ENCODE measurements at places on chromosomes 7 and 10.
A peak's percentile ranks its signal among the peaks of the same experiment; 100 is the strongest.

DNA sequence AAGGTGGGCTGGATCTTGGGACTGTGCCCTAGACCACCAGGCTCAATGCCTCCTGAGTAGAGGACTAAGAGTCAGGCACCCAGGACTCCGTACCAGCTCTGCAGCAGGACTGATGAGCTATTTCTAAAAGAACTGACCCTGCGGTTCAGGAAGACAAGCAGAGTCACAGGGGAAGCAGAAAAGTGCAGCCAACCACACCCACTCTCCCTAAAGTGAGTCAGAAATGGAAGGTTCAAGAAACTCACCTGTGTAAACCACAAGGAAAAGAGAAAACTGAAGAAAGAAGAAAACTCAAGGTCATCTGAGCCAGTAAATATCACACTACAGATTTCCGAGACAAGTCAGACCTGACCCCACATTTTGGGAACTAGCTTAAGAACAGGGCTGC, 2.5 kb downstream of the PARP12 start:
- no peak for DNase-seq

- no peak for DNase-seq
Measured at GRCh38 chr7:116249969-116250553, 39.7 kb downstream of the TES start.

DNA sequence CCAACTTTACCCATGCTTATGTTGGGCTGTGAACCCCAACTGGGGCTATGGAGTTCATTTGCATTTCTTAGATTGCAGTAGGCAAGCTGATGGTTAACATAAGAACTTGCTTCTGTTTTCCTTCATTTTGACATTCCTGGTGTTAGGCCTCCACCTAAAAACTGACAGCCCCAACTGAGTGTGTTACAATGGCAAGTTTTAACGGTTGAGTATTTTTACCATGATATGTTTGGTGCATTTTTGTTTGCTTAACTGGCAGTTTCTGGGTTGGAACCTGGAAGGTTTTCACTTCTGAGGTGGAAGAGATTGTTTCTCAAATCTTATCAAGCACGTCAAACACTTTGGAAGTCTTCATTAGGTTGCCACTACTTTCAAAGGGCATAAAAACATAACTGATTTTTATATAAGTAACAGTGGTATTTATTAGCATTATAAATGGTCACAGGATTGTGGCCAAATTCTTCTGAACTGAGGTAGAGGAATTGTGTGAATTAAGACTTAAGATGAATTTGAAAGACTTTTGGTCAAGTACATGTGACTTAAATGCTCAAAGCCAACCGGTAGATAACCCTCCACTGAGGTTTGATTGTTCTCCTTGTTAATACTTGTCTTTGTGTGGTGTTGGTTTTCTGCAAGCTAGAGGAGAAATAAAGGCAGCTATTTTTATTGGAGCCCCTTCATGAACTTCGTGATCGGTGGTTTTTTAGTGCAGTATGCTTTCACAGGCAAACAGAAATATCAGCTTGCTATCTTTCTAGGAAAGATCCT, 2.8 kb downstream of the BMI1 start:
- DNase-seq: peak; percentile 87

- no peak for DNase-seq
Measured at GRCh38 chr7:156020566-156020965, 208.3 kb upstream of the SHH start.

DNA sequence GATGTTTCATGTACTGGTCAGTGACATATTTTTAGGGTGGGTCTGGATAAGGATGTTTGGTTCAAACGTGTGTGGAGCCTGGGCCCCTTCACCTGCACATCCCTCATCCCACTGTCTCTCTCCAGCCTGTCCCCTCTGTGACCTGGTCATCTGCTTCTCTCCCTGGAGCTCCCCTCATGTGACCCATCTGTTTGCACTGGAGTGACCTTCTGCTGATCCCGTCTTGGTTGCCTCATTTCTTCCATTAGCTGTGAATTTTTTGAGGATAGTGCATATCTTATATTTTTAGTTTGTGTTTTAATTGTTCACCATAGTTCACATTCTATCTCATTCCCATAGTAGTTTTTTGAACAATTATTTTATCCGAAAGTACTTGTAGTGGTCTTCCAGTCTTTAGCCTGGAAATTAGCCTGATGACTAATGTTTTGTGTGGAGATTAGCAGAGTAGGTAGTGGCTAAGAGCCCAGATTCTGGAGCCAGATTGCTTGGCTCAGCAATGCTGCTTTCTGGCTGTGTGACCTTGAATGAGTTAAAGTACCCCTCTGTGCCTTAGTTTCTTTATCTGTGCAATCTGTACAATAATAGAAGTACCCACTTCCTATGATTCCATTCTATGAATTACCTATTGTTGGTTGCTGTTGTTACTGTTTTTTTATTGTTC, 224.5 kb downstream of the LRMDA start:
- no peak for DNase-seq

GRCh38 chr7:5667391-5667790, 114.1 kb downstream of the RNF216 start:
- no peak for DNase-seq

GRCh38 chr7:28573059-28573553, 160.8 kb downstream of the CREB5 start:
- no peak for DNase-seq

GRCh38 chr10:118266098-118266748, 75.9 kb downstream of the FAM204A start:
- no peak for DNase-seq

DNA sequence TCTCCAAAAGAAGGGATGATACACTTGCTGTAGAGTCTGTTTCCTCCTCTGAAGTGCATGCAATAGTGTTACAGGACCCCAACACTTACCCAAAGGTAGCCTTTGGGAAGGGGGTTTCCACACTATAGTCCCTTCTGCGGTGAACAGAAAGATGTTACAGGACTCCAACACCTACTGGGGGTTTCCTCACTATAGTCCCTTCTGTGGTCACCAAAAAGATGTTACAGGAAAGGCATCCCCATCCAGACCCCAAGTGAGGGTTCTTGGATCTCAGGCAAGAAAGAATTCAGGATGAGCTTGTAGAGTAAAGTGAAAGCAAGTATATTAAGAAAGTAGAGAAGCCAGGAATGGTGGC, 69.2 kb upstream of the PIK3CG start:
- no peak for DNase-seq

DNA sequence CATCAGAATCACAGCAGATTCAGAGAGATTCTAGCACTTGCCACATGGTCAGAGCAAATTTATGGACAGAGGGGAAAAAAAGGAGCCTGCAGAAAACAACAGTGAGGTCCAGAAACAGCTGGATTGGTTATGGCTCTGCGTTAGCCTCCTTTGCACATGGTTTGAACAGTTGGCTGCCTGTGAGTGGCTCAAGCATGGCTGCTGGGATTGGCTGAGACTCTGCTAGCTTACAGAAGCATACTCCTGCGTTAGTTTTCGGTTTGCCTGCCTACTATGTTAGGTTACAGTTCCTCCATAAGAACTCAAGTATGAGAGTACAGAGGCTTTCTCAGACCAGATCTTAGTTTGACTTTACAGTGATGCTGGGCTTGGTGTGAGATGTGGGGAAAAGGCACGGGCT, 80.7 kb upstream of the WDR11 start:
- DNase-seq: no peak

DNA sequence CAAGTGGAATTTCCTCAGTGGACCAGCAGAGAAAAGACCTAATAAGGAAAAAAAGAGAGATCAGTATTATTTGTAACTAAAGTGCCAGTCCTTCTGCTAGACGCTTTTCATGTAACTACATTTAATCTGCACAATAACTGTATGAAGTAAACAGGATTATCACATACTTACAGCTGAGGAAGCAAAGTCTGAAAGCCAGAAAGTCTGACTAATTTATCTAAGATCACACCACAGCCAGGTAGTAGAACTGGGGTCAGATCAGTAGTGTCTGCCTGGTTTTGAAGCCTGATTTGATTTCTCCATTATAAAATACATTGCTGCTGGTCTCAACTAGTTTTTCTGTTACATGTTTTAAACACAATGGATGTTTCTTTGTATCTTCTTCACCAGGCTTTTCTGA, 69.2 kb downstream of the PODXL start:
- no peak for DNase-seq

- DNase-seq: no peak
Measured at GRCh38 chr10:59047957-59048618, 128.4 kb upstream of the PHYHIPL start.

DNA sequence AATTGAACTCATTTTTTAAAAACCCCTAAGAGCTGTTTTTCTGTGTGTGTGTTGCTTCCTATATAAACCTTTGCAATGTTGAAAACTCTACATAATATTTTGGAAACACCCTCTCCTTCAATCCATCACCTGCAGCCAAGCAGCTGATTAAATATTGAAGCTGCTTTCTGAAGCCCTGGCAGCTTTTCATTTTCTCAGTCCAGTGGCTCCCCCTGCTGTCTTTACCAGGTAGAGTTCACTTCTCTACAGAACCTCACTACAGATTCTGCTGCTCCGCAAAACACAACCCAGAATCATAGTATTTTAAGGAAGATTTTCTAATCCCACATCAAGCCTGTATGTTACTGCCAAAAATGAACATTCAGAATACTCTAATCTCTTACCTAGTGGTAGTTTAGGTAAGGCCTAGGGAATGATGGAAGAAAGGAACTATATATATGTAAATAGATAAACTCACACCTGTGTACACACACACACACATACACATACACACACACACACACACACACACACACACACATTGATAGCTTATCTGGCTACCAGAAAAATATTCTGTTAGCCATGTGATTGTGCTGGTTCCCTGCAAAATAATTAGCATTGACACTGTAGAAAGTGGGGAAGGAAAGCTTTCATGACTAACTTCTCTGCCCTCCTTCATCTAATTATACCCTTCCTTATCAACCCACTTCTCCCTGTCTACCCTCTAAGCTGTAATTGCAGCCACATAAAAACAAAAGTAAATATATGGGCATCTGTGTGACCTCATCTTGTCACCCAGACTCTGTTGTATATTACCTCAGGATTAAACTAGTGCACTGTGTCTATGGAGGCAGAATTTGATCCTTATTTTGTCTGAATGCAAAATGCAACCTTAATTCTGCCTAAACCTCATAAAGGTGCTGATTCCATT, 229.5 kb upstream of the FZD1 start:
- DNase-seq: peak; percentile 72

DNA sequence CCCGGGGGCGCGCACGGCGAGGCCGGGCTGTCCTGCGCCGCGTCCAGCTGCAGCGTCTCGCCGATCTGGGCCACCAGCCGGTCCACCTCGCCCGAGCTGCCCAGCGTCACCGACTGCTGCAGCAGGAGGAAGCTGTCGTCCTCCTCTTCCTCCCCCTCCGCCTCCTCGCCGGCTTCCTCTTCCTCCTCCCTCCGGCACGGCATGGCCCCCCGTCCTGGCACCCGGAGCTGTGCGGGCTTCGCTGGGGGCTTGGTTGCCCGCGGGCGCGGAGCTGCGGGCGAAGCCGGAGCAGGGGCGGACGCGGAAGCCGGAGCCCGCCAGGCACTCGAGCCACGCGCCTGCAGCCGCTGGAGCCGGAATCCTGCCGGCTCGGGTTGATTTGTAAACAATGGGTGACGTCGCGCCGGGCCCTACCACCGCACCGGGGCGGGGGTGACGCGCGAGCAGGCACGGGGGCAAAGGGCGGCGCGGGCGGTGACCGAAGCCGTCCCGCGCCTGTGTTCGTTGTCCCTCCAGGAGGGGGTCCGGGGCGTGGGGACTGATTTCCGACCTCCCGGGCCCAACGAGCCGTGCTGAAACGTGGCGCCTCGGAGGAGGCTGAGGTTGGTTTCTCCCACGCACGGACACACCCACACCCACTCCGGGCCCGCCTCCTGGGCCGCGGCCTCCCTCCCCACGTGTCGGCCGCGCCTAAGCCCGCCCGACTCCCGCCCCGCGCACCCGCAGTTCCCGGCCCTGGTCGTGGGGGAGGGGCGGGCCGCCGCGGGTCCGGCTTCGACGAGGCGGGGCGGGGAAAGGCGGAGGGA, at the start of gene FRAT2:
FRAT2 (minus strand) TSS at position 360 of the 806 bp plus-strand sequence; CDS start at position 203, 157 bp downstream.
- peak; percentile 87 for DNase-seq

DNA sequence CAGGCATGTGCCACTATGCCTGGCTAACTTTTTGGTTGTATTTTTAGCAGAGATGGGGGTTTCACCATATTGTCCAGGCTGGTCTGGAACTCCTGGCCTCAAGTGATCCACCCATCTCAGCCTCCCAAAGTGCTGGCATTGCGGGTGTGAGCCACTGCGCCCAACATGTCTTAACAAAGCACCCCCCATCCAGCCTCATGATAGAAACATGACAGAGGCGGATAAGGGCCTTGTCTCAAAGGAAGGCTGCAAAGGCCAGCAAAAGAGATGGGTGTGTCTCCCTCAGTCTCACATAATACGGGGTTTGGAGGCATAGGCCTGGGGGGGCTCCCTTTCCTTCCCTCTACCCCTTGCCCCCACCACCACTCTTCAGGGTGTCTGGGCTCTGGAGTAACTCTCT, 93.2 kb downstream of the SH3PXD2A start:
- no peak for DNase-seq

- DNase-seq: peak; percentile 6
Measured at GRCh38 chr10:56823849-56824248, 462.8 kb upstream of the ZWINT start.

DNA sequence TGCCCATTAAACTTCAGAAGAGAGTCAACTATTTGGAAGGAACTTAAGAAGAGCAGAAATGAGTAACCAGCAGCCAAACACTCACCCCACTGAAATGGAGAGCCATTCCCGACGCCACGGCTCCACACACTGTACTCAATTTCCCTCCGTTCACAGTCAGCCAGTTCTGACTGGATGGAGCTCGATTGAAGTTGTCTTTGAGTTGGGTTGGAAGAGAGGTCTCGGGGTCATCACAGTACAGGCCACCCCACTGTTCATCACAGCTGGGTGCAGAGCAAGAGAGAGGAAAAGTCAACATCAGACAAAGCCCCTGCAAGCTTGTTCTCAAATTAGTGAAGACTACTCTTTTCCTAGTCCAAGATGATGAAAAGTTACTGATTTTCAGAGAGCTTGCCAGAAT, 75.9 kb upstream of the SLC26A5 start:
- no peak for DNase-seq

- peak; percentile 28 for DNase-seq
Measured at GRCh38 chr10:120336911-120337540, 120.0 kb upstream of the PLPP4 start.

DNA sequence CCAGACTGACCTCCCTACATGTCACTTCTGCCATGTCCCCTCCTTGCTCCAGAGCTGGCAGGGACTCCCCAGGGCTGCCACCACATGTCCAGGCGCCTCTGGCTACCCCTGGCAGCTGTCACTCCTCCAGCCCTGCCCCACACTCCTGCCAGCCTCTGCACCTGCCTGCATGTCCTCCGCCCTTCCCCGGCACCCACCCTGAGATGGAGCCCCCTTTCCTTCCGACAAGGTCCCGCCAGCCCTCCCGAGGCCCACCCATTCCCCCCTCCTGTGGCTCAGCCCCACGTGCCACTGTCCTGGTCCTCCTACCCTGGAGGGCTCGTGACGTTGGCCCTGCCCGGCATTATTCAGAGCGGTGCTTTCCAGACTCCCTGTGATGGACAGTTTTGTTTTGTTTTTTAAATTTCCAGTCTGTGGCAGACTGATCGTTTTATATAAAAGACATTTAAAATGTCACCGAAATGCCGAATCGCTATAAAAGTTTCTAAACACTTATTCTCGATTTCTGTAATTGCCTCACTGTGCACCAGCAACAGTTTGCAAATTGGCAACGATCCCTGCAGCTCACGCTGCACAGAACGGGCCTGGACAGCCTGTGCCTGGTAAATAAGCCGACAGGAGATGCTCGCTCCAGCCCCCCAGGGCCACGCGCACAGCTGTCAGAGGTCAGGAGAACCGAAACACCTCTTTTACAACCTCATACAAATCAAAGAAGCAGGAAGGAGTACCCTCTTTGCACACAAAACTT, 111.1 kb upstream of the SH2B2 start:
- DNase-seq: peak; percentile 73

GRCh38 chr7:112511451-112512202, 30.8 kb downstream of the LSMEM1 start:
- DNase-seq: no peak

All from pons (tissue), 1 donor.